ENCODE measurements at places on chromosomes 3 and 15.

GRCh38 chr3:119636249-119636648 lies 24.1 kb downstream of the POPDC2 start:
- DNase-seq: no peak

DNA sequence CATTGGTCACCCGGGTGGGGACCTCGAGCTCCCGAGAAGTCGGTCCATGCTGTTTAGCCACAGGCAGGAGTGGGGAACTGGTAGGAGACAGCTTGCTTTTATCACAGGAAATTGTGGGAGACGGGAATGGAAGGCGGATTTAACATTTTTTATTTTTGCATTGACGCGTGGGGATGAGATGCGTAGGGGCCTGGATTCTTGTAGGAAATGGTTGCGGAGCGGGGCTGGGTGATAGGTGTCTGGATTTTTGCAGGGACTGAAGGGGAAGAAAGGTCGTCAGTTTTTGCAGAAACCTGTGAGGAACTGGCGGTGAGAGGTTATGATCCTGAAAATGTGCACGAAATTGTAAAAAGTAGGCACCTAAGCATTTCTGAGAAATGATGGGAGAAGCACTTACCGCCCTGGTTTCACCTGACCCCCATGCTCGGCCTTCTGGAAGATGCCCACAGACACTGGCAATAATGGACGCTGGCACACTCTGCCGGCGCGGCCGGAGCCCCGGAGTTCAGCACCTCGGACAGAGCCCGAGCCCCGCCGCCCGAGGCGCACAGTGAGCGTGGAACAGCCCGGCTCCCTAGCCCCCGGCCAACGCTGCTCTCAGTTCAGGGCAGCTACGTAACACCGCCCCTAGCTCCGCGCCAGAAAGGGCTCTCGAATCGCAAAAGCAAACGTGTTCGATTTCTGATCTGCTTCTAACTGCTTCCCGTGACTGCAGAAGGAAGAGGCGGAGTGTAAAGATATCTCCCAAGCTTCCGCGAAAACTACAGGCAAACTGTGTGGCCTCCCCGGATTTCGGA lies 928 bp downstream of the ANKRD34C start:
- peak; percentile 45 for DNase-seq

DNA sequence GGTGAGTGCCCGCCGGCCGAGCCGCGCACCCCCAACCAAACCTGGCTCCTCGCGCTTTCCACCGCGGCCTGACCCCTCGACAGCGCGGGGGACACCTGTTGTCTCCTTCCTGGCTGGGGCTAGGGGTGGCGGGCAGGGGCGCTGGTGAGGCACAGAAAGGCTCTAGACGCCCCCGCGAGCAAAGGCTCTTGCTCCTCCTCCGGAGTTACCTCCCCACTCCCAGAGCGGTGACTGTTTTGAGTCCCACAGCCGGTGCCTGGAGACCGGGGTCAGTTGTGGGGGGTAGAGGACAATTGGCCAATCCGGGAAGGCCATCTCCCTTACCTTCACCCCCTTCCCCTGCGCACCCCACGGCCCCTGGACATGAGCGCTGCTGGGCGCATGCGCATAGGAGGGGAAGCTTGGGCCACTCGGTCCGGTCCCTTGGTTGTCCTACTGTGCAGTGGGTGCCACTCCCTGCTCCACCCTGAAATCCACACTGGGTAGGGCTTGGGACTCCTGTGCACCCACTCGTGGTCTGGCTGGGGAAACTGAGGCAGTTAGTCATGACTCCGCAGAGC lies 554 bp downstream of the CHST13 start:
- DNase-seq: no peak

GRCh38 chr3:31421314-31422048 lies 111.2 kb upstream of the STT3B start:
- DNase-seq: no peak

DNA sequence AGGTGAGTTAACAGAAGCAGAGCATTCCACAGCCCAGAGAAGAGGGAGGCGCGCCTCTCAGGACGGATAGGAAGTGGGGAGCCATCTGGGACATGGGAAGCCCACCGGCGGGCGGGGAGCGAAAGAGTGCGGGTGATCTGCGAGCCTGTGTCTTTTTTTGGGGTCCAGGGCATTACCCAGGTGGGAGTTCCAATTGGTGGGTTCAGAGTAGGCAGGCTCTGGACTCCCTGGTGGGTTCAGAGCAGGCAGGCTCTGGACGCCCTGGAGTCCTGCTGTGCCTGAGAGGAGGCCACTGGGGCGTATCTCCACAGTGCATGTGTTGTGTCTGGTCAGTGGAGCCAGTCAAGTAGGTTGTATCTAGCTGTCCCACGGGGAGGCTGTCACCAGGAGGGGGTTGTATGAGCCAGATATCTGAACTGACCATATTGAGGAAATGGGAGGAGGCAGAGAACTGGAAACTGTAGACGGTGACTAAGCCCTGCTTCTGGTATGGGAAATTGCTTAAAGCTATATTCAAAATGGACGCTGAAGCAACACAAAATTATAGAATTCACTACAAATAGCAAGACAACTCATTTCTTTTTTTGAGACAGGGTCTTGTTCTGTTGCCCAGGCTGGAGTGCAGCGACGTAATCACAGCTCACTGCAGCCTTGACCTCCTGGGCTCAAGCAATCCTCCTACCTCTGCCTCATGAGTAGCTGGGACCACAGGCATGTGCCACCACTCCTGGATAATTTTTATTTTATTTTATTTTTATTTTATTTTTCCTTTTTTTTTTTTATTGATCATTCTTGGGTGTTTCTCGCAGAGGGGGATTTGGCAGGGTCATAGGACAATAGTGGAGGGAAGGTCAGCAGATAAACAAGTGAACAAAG lies 34.5 kb upstream of the CHST2 start:
- no peak for DNase-seq
